ENCODE measurements at places on chromosomes 12 and 14.
A peak's percentile ranks its signal among the peaks of the same experiment; 100 is the strongest.

DNA sequence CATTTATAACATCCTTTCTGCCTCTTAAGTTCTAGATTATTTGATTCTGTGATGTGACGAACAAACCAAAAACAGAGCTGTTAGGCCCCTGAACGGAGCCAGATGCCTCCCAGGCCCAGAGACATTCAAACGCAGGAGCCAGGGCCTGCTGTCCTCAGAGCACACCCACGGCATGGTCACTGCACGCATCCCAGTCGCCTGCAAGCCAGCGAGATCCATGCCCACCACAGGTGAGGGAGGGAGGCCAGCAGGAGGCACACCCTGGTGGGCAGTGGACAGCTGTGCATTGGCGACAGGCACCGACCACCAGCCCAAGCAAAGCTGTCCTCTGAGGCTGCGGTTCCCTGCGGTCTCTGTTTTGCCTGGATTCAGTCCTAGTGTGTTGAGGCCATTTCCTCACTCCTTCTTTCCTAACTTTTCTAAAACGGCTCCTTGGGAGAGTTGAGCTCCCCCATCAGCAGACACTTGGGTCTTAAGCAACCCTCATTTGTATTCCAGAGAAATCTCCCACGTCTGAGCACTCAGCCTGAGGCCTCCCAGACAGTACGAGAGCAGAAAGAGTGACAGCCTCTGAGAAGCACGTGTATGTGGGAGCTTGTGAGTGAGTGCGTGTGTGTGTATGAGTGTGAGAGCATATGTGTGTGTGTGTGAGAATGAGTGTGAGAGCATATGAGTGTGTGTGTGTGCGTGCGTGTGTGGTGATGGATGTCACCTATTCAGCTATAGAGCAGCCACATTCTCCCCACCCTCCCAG, 81.2 kb downstream of the CHGA start:
- no peaks in the 10 kb centered on the region for H3K36me3 ChIP-seq
- no peaks in the 10 kb centered on the region for H3K27me3 ChIP-seq
- H3K4me3 ChIP-seq = no peak overlapping the region
- DNase-seq = no peak
- H3K27ac ChIP-seq = no peak overlapping the region

DNA sequence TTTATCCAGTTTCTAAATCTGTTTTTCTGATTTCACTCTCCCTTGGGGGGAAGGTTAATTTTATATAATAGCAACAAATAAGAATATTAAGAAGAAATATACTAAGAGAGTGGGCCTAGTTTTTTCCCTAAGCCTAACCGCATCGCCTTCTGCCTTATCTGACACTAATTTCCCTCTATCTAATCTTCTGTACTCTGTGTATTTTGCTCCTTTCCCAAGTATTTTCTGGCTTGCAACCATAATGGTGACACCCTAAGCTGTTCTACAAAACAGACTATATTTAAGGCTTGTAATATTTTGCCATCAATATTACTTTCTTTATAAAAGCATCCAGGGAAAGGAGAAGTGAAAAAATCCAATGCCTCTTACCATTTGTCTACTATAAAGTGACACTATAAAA, 1168.8 kb downstream of the GALC start:
- H3K27ac ChIP-seq = no peak overlapping the region
- H3K27me3 ChIP-seq = no peaks in the 10 kb centered on the region
- no peaks in the 10 kb centered on the region for H3K4me1 ChIP-seq
- H3K4me3 ChIP-seq = no peak overlapping the region
- H3K36me3 ChIP-seq = no peaks in the 10 kb centered on the region

DNA sequence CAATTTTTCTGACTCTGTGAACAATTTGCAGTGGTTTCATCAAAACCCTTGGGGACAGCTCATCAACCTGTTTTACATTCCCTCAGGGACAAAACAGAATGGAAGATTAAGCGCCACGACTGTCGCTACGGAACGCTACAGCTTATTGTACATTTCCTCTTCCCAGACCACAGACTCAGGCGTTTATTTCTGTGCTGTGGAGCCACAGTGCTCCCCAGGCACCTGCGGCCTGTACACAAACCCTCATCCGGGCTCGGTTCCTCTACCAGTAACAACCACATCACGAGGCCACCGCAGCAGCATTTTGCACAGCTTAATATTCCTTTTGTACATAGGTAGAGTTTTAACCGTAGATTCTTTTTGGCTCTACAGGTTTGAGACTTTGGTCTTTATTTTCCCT, 397.4 kb upstream of the OR4E1 start:
- H3K4me3 ChIP-seq = no peak overlapping the region
- H3K36me3 ChIP-seq = no peaks in the 10 kb centered on the region
- no peak overlapping the region for H3K27ac ChIP-seq

DNA sequence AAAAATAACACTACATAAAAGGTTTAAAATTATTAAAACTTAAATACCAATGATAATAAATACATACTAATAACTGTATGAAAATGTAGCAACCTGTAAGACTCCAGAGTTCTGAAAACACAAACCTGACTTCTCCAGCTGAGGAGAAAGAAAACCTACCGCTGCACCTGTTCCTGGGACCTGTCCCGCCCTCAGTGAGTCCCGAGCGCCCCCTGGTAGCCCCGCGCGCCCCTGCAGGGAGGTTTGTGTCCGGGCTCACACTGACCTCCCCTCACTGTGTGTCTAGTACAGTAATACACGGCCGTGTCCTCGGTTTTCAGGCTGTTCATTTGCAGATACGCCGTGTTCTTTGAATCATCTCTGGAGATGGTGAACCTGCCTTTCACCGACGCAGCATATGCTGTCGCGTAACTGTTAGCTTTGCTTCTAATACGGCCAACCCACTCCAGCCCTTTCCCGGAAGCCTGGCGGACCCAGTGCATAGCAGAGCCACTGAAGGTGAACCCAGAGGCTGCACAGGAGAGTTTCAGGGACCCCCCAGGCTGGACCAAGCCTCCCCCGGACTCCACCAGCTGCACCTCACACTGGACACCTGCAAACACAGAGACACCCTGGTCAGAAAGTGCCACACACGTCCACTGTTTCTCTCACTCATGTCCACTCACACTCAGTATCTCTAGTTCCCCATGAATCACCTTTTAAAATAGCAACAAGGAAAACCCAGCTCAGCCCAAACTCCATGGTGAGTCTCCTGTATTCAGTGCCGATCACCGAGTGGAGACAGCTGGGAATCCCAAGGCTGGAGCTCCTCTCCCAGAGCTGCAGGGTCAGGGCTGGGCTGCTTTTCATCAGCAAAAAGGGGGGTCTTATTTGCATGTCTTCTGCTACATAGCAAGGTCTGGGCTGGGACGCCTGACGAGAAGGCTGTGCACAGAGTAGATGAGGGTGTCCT, 1276.3 kb downstream of the TMEM121 start:
- no peaks in the 10 kb centered on the region for H3K27me3 ChIP-seq
- H3K27ac ChIP-seq = no peak overlapping the region
- no peak for DNase-seq
- no peak overlapping the region for H3K4me3 ChIP-seq
- no peaks in the 10 kb centered on the region for H3K4me1 ChIP-seq

DNA sequence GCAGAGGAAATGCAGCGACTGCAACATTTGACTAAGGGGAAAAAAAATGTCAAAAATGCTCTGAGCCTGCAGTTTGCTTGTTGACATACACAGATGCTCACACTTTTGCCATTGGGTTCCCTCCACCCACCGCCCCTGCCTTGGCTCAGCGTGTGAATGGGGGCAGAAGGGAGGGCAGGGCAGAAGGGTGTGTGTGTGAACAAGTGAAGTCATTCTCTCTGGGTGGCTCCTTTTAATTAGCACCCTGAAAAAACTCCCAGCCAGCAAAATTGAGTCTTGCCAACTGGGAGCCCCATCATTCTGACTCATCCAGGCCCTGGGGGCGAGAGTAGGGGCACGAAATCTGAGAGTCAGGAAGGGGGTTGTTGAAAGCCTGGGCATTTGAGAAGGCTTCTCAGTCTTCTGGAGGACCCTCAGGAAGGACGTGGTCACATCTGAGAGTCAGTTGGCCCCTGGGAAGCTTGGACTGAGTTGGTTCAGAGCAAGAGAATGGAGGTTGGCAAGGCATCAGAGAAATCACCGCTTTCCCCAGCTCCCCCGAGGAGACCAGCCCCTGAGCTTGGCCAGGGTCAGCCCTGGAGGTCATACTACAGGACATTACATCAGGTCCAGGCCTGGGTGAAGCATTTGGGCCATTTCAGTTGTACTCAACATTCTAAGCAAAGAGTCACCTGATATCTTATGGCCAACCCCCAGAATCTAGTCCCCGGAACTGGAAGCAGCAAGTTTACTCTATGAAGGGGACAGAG, 22.7 kb upstream of the KRT78 start:
- no peak overlapping the region for H3K27ac ChIP-seq
- H3K4me3 ChIP-seq = no peak overlapping the region
- no peak for DNase-seq
- no peaks in the 10 kb centered on the region for H3K36me3 ChIP-seq

DNA sequence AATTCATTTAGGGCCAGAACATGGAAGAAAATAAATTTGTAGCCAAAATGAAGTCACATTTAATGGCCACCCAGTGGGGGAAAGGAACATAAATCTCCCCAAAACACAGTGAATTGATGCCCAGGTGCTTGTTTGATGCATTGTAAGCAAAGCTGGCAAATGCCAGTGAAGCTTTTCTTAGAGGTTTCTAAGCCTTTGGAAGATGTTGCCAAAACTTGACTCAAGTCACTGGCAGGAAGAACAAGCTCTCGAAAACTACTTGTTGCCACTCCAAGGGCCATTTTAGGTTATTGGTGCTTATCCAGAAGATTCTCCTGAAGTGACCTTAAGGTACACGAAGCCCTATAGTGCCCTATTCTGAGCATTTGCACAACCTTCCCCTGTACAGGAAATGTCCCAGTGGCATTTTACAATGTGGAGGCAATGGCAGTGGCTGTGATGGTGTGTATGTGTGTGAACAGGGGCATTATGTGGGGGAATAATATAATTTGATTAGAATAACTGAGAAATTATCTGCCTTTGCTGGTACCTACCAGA, 89.5 kb upstream of the NOVA1 start:
- H3K27ac ChIP-seq = no peak overlapping the region
- DNase-seq = no peak
- no peaks in the 10 kb centered on the region for H3K27me3 ChIP-seq
- H3K36me3 ChIP-seq = no peaks in the 10 kb centered on the region

DNA sequence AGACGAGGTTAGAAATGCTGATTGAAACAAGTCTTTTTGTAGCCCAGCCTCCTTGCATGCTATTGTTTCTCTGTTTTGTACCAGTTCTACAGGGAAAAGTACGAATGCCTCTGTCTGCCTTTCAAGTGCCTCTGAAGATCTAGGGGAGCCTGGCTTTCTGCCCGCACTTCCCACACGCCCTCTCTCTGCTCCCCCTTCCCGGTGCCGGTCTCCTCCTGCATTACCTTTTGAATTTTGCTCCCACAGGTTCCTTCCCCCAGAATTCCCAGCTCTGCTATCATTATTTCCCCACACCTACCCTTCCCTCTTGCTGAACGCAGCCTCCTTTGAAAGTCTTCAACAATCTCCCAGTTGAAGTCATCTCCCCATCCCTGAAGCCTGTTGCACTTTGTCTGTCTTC, 689.7 kb downstream of the BCL11B start:
- H3K27ac ChIP-seq = no peak overlapping the region
- H3K27me3 ChIP-seq = no peaks in the 10 kb centered on the region
- no peak for DNase-seq
- H3K4me3 ChIP-seq = no peak overlapping the region
- H3K4me1 ChIP-seq = no peaks in the 10 kb centered on the region
- no peaks in the 10 kb centered on the region for H3K36me3 ChIP-seq

DNA sequence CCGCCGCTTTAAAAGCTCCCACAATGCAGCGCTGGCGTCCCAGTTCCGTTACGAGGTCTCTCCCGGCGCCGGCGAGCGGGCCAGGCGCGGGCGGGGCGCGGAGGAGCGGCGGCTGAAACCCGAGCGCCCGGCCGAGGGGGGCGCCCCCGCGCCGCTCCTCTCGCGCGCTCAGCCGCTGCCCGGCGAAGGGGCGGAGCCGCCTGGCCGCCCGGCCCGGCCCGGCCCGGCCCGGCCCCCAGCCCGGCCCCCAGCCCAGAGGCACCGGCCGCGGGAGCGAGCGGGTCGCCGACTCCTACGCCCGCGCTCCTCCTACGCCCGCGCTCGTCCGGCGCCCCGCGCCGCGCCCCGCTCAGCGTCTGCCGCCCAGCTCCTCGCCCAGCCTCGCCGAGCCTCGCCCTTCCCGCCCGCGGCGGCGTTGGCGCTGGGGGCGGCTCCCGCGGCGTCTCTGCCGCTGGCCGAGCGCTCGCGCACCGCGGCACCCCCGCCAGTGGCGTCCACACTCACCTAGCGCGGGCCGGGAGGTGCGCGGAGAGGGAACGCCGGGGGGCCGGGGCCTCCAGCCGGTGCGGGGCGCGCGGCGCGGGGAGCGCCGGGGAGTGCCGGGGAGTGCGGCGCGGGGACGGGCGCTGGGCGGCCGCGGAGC, at the start of gene RASSF8:
RASSF8 (plus strand) TSS at position 255 of the 643 bp plus-strand sequence. CDS start 96,662 bp downstream, outside the sequence.
- no peaks in the 10 kb centered on the region for H3K36me3 ChIP-seq
- H3K4me1 ChIP-seq = peaks cover 15% of the 10 kb centered on the region
- no peaks in the 10 kb centered on the region for H3K27me3 ChIP-seq
- H3K4me3 ChIP-seq = peak within 1 kb of the TSS; percentile 97
- peak within 1 kb of the TSS; percentile 94 for H3K27ac ChIP-seq

DNA sequence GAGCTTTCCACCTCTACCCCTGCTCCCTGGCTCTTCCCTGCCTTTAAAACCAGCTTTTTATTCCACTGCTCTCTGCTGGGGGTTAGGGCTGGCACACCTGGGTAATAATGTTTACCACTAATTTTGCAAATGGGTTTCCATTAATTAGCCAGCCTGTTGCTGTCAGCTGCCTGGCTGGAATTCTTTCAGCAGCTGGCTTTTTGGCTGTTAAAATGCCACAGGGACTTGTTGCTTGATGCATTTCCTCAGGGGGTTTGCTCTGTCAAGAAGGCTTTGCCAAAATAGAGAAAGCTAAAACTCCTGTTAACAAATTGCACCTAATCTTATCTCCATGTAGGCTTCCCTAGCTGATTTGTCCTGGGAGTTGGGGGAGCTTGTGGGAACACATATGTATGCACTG, 51.8 kb upstream of the PSMC1 start:
- H3K36me3 ChIP-seq = no peaks in the 10 kb centered on the region
- no peaks in the 10 kb centered on the region for H3K4me1 ChIP-seq
- no peak overlapping the region for H3K27ac ChIP-seq
- DNase-seq = no peak
- no peaks in the 10 kb centered on the region for H3K27me3 ChIP-seq

- DNase-seq = peak; percentile 70
- H3K27me3 ChIP-seq = no peaks in the 10 kb centered on the region
- no peaks in the 10 kb centered on the region for H3K36me3 ChIP-seq
- H3K4me1 ChIP-seq = peaks cover 33% of the 10 kb centered on the region
- H3K4me3 ChIP-seq = peak overlapping the region; percentile 84
These were observed 1.1 kb downstream of the ATXN2 start for GRCh38 chr12:111597831-111598636.

- H3K27ac ChIP-seq = peak overlapping the region; percentile 42
- peaks cover 2% of the 10 kb centered on the region for H3K4me1 ChIP-seq
- H3K27me3 ChIP-seq = no peaks in the 10 kb centered on the region
- H3K36me3 ChIP-seq = no peaks in the 10 kb centered on the region
- H3K4me3 ChIP-seq = no peak overlapping the region
These were observed 10.4 kb upstream of the SAMD4A start for GRCh38 chr14:54556535-54556934.

GRCh38 chr12:79737875-79738718, 47.3 kb upstream of the PAWR start:
- H3K36me3 ChIP-seq = no peaks in the 10 kb centered on the region
- no peaks in the 10 kb centered on the region for H3K27me3 ChIP-seq
- no peak overlapping the region for H3K27ac ChIP-seq
- peak; percentile 76 for DNase-seq
- H3K4me1 ChIP-seq = no peaks in the 10 kb centered on the region

Measured in GM23338 (cell line).